ENCODE measurements at places on chromosomes 4 and X. TPM values are rescaled to one million over a fixed set of nuclear protein-coding genes. Genes with fewer than 3 reads are reported as not detected.
A peak's percentile ranks its signal among the peaks of the same experiment; 100 is the strongest.

DNA sequence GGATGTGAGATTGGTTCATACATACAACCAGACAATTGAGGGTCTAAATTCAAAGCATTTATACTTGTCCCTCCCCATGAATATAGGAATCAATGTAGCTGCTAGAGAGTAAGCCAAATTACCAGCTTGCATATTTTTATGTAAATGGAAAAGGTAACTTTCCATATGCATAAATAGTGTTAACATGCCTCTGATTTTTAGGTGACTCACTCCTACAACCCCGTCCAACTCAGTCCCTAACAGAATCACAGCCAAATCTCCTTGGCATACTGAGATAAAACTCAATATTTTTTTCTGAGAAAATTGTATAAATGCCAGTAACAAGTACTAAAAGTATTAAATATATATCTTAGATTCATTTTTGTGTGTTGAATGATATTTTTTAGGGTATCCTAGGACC is 67.2 kb downstream of the INPP4B start:
- DNase-seq, result no peak

GRCh38 chr4:77336411-77337142 is 179.6 kb downstream of the CCNG2 start:
- no peak for DNase-seq

GRCh38 chr4:118684873-118685811 is at the start of gene METTL14:
Gene METTL14, plus strand, starts transcription at chr4:118685392. Its CDS starts 143 bp downstream, at chr4:118685535.
- peak; percentile 98 for DNase-seq

GRCh38 chr4:14887842-14888433 is 114.3 kb upstream of the CPEB2 start:
- no peak for DNase-seq

DNA sequence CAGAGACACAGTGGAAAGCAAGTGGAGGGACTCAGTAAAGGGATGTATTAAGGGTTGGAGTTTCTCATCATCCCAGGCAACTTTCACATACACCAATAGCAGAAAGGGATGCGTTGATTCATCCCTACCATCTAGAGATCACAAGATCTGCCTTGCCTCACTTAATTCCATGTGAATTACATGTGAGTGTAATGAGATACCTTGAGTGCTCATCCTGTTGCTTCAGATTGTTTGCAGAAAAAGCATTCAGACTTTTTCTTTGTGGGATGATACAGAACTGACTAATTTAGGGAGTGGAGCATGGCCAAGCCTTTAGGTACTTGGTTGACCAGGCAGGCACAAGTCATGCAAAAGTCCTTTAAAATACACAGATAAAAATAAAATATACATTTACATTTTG is 124.8 kb upstream of the SLIT2 start:
- DNase-seq, result no peak

DNA sequence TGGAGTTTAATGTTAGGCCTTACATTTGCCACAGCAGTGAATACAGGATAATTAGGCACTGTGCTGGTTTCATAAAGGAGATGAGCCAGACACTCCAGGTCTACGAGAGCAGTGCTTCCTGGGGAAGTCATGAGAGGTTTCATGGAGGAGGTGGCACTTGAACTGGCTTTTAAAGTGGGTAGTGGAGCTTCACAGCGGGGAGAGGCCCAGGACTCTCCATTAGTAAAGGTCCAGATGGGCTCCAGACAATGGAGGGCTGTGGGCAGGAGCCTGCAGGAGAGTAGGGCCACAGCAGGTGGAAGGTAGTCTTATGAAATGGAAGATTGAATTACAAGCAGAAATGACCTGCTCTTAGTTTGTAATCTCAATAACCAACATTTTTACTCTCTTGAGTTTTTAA is 29.0 kb downstream of the CLDN22 start:
- DNase-seq, result no peak

DNA sequence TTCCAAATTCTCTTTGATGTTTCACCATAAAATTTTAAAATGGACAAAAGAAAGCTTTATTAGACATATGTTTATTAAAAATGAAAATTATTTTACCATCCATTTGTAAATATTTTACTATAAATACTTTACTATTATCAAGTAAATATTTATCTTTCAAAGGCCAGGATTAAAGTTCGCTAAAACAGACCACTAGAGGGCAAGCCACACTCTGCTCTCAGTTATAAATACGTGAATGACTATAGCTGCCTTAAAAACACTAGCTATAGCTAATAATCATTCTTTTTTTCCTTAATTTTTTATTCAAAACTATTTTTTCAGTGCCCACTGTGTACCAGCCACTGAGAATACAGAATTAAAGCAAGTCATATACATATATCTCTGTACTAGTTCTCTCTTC is 38.6 kb downstream of the UNC5C start:
- no peak for DNase-seq

- DNase-seq, result no peak
Measured at GRCh38 chr4:76275486-76276124, 24.1 kb downstream of the FAM47E start.

GRCh38 chrX:147550217-147550616 is 361.5 kb upstream of the FMR1 start:
- no peak for DNase-seq

- DNase-seq, result no peak
Measured at GRCh38 chrX:24508375-24508774, 43.3 kb downstream of the PDK3 start.

The S100P gene
- total RNA-seq, result not detected

Data from esophagus muscularis mucosa (tissue), 4 donors.